HepG2 (cell line): ENCODE measurements at places on chromosomes 3 and 15. TPM values are rescaled to one million over a fixed set of nuclear protein-coding genes. Genes with fewer than 3 reads are reported as not detected.

DNA sequence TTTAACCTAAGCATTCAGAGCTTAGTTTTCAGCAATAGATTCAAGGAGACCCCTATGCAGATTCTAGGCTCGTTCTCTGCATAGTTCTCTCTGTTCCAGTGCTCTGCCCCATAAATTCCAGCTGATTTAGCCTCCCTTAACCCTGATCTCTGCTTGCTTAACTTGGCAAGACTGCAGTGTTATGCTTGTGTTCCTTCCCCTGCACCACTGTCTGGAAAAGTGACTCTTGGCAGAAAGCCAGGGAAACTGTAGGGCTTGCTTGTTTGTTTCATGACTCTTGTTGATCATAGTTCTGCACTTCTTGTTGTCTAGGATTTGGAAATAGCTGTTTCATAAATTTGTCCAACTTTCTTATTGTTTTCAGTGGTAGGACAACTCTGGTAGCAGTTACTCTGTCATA lies 40.1 kb downstream of the ANAPC13 start:
- DNase-seq, result no peak

GRCh38 chr3:129534428-129535027 lies 6.1 kb downstream of the RHO start:
- DNase-seq, result peak; percentile 62

The SEMA4B gene
- 1.3 and 2.1 TPM in 2 replicates for total RNA-seq

DNA sequence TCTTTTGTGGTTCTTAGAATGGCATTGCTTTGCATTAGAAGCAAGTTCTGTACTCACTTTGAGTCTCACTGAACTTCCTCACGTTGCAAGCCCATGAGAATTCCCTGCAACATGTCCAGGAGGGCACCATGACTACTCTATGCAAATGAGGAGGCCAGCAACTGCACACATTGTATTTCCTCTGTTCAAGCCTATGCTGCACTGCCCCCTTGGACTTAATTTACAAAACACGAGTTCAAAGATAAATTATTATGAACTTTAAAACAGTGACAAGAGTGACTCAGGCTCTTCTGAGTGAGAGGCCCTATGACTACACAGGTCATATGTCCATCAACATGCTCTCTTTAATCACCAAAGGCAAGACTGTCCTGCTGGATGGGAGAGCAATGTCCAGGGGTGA lies 484.2 kb upstream of the ATP11B start:
- peak; percentile 2 for DNase-seq

The SLC24A5 gene
- total RNA-seq, result not detected in 2 replicates

DNA sequence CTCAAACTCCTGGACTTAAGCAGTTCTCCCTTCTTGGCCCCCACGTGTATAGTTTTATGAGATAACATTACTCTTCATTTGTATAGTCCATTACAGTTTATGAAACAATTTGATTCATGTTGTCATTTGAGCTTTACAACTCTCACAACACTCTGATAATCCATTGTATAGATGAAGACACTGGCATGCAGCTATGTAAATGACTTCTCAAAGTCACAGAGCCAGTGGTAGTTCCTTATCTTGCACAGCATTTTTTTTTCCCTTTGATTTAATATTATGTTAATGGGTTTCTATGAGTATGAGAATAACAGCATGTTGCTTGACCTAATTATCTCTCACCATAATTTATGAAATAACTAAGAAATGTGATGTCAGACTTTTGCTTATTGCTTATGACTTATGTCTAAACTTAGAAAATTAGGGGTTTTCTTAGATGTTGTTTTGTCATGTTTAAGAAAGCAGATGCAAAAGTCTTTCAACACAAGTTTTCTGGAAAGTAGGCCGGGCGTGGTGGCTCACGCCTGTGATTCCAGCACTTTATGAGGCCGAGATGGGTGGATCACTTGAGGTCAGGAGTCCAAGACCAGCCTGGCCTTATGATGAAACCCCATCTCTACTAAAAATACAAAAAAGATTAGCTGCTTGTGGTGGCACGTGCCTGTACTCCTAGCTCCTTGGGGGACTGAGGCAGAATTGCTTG lies 13.3 kb downstream of the VPS8 start:
- no peak for DNase-seq

- no peak for DNase-seq
Measured at GRCh38 chr15:63593705-63594671, 3.2 kb upstream of the FBXL22 start.

The MAN2A2 gene
- total RNA-seq, result 6.7 and 17.5 TPM in 2 replicates

GRCh38 chr3:117393119-117393518 lies 683.5 kb downstream of the TUSC7 start:
- DNase-seq, result no peak

The XIRP1 gene
- not detected in 2 replicates for total RNA-seq

- peak; percentile 76 for DNase-seq
Measured at GRCh38 chr15:63514531-63514943, 10.1 kb downstream of the USP3 start.

DNA sequence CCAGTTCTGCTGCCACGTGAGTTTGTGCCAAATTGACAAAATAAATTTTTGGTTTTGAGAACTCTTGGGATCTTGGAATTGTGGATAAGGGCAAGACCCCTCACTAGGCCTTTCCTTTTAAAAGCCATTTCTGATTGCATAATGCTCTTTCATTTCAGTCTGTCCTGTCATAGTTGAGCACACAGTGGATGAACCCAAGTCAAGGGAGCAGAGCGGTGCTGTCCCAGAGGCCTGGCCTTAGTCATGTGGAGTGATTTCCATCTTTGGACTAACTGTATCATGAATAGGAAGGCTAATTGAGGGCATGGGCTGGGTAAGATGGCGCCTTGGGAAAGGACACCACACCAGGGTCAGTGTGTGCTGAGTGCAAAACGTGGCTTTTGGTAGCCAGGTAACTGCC lies 304.0 kb downstream of the UACA start:
- DNase-seq, result no peak

GRCh38 chr3:49839193-49839809 lies 17.1 kb downstream of the TRAIP start:
- peak; percentile 63 for DNase-seq

GRCh38 chr3:146832857-146833458 lies 227.8 kb upstream of the PLSCR5 start:
- no peak for DNase-seq
